Fibroblast of lung (primary cell): ENCODE measurements at places on chromosomes 16 and 17. TPM values are rescaled to one million over a fixed set of nuclear protein-coding genes. Genes with fewer than 3 reads are reported as not detected.

LRRC37A gene
- 1.0 and 2.5 TPM in 2 replicates for total RNA-seq

MRPL38 gene
- total RNA-seq: 30.8 and 36.0 TPM in 2 replicates

SGCA gene
- 4.1 and 4.3 TPM in 2 replicates for total RNA-seq

TBC1D3I gene
- total RNA-seq: under 0.01 and 0.51 TPM in 2 replicates

GAS2L2 gene
- not detected in 2 replicates for total RNA-seq

ZNF785 gene
- 6.6 and 8.7 TPM in 2 replicates for total RNA-seq

P2RX1 gene
- total RNA-seq: under 0.01 TPM in 2 replicates

GRAPL gene
- under 0.01 and 0.17 TPM in 2 replicates for total RNA-seq

KRT222 gene
- under 0.01 and 0.33 TPM in 2 replicates for total RNA-seq

DRC3 gene
- total RNA-seq: 0.26 and 0.33 TPM in 2 replicates

DNAH9 gene
- total RNA-seq: not detected in 2 replicates

CD300A gene
- not detected in 2 replicates for total RNA-seq

CFAP97D1 gene
- total RNA-seq: under 0.01 TPM in 1 of 2 replicates, not detected in the other

KCNH6 gene
- not detected in 2 replicates for total RNA-seq

ASGR2 gene
- total RNA-seq: not detected in 2 replicates

TNS4 gene
- under 0.01 TPM in 1 of 2 replicates, not detected in the other for total RNA-seq

GRAP gene
- under 0.01 TPM in 1 of 2 replicates, not detected in the other for total RNA-seq

MPRIP gene
- total RNA-seq: 67.3 and 104 TPM in 2 replicates

OR3A3 gene
- not detected in 2 replicates for total RNA-seq

TBC1D3C gene
- total RNA-seq: 1.3 TPM in 1 of 2 replicates, not detected in the other

BICDL2 gene
- not detected in 2 replicates for total RNA-seq

SP2 gene
- total RNA-seq: 0.26 and 1.5 TPM in 2 replicates

CHD9 gene
- total RNA-seq: 47.0 and 60.9 TPM in 2 replicates

FAM117A gene
- 1.0 and 3.3 TPM in 2 replicates for total RNA-seq

BCAR1 gene
- total RNA-seq: 26.5 and 36.8 TPM in 2 replicates

TBC1D3K gene
- not detected in 2 replicates for total RNA-seq

CCR7 gene
- total RNA-seq: under 0.01 TPM in 1 of 2 replicates, not detected in the other

KCNJ16 gene
- total RNA-seq: under 0.01 TPM in 1 of 2 replicates, not detected in the other

CD300E gene
- not detected in 2 replicates for total RNA-seq

SULT1A2 gene
- 0.17 and 0.26 TPM in 2 replicates for total RNA-seq

BLMH gene
- 23.0 and 27.5 TPM in 2 replicates for total RNA-seq

KRT23 gene
- not detected in 2 replicates for total RNA-seq

PRKAR1A gene
- total RNA-seq: 248 and 290 TPM in 2 replicates

TBX6 gene
- total RNA-seq: 0.26 and 0.33 TPM in 2 replicates

POLR2C gene
- total RNA-seq: 105 and 106 TPM in 2 replicates

TRPV2 gene
- 56.2 and 74.5 TPM in 2 replicates for total RNA-seq

RAMP2 gene
- 0.17 and 0.26 TPM in 2 replicates for total RNA-seq

DNAJA3 gene
- 59.8 and 66.1 TPM in 2 replicates for total RNA-seq

DCXR gene
- total RNA-seq: 38.3 and 43.6 TPM in 2 replicates

RNF167 gene
- 13.6 and 22.8 TPM in 2 replicates for total RNA-seq

ASPHD1 gene
- 5.4 and 5.9 TPM in 2 replicates for total RNA-seq

SLC13A2 gene
- total RNA-seq: not detected in 2 replicates

NLK gene
- 11.6 and 14.4 TPM in 2 replicates for total RNA-seq

ATP1B2 gene
- 0.33 TPM in 1 of 2 replicates, not detected in the other for total RNA-seq

KRTAP2-3 gene
- total RNA-seq: not detected in 2 replicates

DNAI2 gene
- total RNA-seq: not detected in 2 replicates

STH gene
- not detected in 2 replicates for total RNA-seq

C17orf78 gene
- total RNA-seq: not detected in 2 replicates
